ENCODE measurements at places on chromosomes 16 and 17.

DNA sequence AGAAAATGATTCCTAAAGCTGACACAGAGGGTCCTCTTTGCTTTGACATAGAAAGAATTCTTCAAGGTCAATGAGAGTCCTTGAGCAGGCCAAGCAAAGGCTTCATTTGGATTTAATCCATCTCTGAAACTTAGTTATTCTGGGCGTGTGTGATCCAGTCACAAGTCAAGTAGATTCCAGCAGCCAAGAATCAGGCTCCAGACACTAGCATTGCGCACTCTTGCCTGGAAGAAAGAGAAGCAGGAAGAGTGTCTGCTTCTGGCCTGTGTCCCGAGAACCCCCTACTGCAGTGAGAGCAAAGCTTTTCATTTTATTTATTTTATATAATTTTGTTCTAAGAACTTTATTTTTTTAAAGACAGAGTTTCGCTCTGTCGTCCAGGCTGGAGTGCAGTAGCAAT is 88.2 kb upstream of the CACNG5 start:
- H3K27me3 ChIP-seq: no peaks in the 10 kb centered on the region
- no peak for DNase-seq
- no peak overlapping the region for H3K27ac ChIP-seq
- no peak overlapping the region for H3K4me3 ChIP-seq
- H3K4me1 ChIP-seq: no peaks in the 10 kb centered on the region

GRCh38 chr17:68085771-68086381 is 50.3 kb downstream of the KPNA2 start:
- no peak overlapping the region for H3K27ac ChIP-seq
- H3K27me3 ChIP-seq: no peaks in the 10 kb centered on the region
- H3K4me3 ChIP-seq: no peak overlapping the region
- H3K36me3 ChIP-seq: no peaks in the 10 kb centered on the region
- peaks cover 30% of the 10 kb centered on the region for H3K4me1 ChIP-seq
- DNase-seq: peak; percentile 22

DNA sequence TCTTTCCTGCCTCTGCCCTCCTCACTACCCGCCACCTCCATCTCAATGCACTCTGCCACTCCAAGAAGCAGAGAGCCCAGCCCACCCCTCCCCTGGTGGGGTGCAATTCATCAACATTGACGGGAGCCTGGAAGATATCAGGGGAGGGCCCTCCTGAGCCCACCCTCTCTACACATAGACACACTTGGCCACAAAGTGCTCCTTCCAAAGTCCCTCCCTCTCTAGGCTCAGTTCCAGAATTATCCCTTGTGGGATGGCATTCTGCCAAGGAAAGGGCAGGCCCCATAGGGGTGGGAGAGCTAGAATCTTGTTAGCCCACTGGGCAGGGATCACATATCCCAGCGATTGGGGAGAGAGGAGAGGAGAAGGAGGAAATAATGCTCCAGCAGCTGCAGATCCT is 66.2 kb downstream of the TMEM132E start:
- peaks cover 13% of the 10 kb centered on the region for H3K27me3 ChIP-seq
- H3K4me3 ChIP-seq: no peak overlapping the region
- H3K4me1 ChIP-seq: no peaks in the 10 kb centered on the region
- no peak for DNase-seq

DNA sequence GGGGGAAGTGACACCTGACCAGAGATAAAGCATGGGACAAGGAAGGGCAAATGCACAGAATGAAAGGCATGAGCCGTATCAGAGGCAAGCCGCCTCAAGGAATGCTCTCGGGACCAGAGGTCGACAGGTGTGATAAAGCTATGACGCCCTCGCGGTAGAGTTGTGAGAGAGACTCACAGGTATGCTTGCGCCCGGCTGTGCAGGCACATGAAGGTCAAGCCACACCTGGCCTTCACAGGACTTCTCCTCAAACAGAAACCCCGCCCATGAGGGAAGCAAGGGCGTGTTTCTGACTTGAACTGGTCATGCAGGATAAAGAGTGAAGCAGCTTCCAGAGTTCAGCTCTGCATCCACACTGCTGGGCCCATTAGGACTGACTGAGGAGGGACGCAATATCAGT is 7.8 kb downstream of the NCBP3 start:
- peaks cover 10% of the 10 kb centered on the region for H3K4me1 ChIP-seq
- H3K27me3 ChIP-seq: no peaks in the 10 kb centered on the region
- no peak for DNase-seq
- H3K4me3 ChIP-seq: no peak overlapping the region

DNA sequence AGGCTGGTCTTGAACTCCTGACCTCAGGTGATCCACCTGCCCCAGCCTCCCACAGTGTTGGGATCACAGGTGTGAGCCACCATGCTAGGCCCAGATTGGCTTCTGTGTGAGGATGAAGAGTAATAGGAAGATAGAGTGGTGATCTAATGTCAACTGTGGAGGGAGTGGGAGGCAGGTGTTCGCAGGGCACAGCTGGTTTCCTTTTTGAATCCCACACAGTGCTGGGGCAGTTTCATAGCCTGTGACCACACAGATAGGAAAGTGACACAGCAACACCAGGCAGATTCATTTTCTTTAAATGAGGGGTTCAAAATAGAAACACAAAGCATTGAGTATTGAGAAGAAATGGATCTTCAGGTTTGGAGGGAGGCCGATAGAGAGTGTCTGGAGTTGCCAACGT is 540.3 kb downstream of the WWOX start:
- no peak overlapping the region for H3K4me3 ChIP-seq
- H3K4me1 ChIP-seq: peaks cover 5% of the 10 kb centered on the region
- peaks cover 1% of the 10 kb centered on the region for H3K36me3 ChIP-seq
- peak; percentile 45 for DNase-seq

DNA sequence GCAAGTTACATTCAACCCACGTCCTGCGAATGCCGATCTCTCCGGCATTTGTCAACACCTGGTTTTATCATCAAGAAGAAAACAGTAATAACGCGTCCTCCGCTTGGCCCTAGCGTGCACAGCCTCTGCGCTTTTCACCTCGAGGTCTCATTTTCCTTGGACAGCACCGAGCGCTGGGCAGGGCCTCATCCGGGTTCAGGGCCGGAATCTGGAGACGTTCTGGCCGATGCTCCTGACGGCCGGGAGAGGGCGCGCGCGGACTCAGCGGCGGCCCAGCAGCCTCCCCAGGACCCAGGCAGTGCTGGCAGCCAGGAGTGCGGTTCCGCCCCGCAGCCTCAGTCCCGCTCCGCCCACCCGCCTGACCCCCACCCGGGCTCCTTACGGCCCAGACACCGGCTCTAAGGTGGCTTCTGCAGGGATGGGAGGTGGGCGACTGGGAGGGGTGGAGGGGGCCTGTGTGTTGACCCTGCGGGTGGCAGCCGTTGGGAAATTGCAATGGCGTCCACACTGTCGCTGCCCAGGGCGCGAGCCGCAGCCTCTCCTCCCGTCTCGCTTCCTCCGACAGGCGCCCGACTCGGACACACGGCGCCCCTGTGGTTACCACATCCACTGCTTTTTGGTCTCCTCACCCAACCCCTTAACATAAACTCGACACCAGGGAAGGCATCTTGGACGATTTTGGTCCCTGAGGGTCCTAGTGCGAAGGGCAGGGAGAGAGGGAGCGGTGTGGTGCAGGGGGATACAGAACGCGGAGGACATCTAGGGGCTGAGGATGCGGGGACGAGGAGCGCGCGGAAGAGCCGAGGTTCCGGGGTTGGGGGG is 7.4 kb upstream of the FLYWCH1 start:
- peak overlapping the region; percentile 97 for H3K4me3 ChIP-seq
- H3K27ac ChIP-seq: peak overlapping the region; percentile 85
- peaks cover 16% of the 10 kb centered on the region for H3K4me1 ChIP-seq

GRCh38 chr17:82267575-82268379 is 5.7 kb downstream of the CSNK1D start:
- H3K27ac ChIP-seq: peak overlapping the region; percentile 84
- peak overlapping the region; percentile 32 for H3K4me3 ChIP-seq
- no peaks in the 10 kb centered on the region for H3K27me3 ChIP-seq
- DNase-seq: peak; percentile 73
- peaks cover 71% of the 10 kb centered on the region for H3K4me1 ChIP-seq

DNA sequence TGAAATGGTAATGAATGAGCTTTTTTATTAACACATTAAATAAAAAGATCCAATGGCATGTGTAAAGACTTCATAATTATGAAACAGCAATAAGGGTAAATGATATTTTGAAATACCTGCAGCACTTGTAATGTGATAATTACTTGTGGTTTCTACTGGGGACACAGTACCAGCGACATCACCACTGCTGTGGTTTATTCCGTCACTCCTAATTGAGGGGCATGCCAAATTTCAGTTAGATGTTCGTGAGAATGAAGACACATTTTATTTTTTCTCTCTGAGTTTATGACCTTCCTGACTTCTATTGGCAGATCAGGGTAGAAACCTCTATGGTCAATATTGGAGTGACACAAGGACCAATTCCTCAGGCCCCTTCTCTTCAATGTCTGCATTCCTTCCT is 131.9 kb upstream of the XYLT1 start:
- peaks cover 17% of the 10 kb centered on the region for H3K27me3 ChIP-seq
- DNase-seq: no peak
- no peaks in the 10 kb centered on the region for H3K36me3 ChIP-seq
- H3K4me1 ChIP-seq: peaks cover 10% of the 10 kb centered on the region
- no peak overlapping the region for H3K27ac ChIP-seq

DNA sequence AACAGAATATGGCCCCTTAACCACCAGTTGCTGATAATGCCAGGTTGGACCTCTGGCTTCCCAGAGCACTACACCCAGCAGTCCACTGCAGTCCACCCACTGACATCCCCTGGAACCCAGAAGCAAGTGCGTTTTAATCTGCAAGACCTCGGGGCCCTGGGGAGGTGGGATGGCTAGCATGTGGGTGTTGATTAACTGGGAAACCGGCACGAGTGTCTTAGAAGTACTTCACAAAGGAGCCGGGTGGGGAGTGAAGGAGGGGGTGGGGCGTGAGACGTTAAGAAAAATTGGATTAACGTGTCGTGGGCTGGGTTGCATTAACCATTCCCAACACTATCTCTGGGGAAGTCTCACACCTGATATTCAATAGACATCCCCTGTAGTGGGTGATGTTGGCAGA is 6.1 kb upstream of the HIC1 start:
- peaks cover 7% of the 10 kb centered on the region for H3K27me3 ChIP-seq
- peak overlapping the region; percentile 71 for H3K4me3 ChIP-seq
- peaks cover 25% of the 10 kb centered on the region for H3K4me1 ChIP-seq

DNA sequence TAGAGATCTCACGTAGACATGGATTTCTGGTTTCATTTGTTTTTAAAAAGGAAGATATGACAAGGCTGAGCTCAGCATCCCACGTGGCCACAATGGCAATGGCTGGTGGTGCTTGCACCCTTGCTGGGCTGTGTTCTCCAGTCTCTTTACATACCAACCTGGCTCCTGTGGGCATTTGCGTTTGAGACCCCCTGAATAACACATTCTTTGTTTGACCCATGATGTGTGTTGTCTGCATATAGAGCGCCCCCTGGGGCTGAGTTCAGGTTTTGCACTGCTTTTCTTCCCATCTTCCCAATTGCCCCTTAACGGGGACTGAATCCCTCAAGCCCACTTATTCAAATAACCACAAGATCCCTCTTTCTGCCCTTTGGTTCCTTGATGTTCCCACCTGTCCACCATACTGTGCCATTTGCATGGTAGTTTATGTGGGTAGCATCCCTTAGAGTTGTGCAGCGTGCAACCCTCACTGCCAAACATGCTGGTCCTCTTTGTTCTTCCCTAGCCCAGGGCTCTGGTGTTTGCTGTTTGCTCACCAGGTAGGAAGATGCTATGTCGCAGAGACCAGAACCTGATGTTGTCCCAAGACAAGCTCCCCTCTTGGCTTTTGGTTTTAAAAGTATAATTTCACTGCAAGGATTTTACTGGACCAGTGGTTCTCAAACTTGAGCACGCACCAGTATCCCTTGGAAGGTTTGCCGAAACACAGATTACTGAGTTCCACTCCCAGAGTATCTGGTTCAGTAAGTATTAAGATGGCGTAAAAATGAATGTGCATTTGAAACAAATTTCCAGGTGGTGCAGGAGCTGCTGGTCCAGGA is 38.5 kb upstream of the NKD1 start:
- H3K4me3 ChIP-seq: no peak overlapping the region
- peak; percentile 66 for DNase-seq
- H3K27me3 ChIP-seq: no peaks in the 10 kb centered on the region
- no peak overlapping the region for H3K27ac ChIP-seq
- no peaks in the 10 kb centered on the region for H3K36me3 ChIP-seq

GRCh38 chr17:31392856-31393748 is 1.6 kb downstream of the RAB11FIP4 start:
- H3K36me3 ChIP-seq: no peaks in the 10 kb centered on the region
- no peak overlapping the region for H3K27ac ChIP-seq
- no peaks in the 10 kb centered on the region for H3K4me1 ChIP-seq
- peaks cover 42% of the 10 kb centered on the region for H3K27me3 ChIP-seq
- H3K4me3 ChIP-seq: no peak overlapping the region

DNA sequence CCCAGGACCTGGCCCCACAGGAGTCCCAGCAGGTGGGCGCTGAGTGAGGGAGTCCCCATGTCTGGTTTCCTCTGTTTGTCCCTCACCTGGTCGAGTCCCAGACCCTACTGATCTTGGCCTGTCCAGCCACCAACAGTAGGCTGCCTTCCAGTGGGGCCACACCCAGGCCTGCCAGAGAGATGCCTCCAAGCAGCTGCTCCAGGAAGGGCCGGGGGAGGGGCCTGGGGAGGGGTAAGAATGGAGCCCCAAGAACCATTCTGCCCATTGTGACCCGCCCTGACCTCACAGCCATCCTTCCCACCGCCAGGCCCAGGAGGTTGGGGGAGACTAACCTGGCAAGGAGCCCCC is 736 bp downstream of the SPATA20 start:
- H3K4me3 ChIP-seq: peak overlapping the region; percentile 71
- H3K4me1 ChIP-seq: peaks cover 3% of the 10 kb centered on the region
- DNase-seq: no peak
- H3K36me3 ChIP-seq: no peaks in the 10 kb centered on the region

- DNase-seq: no peak
- no peak overlapping the region for H3K4me3 ChIP-seq
- H3K27ac ChIP-seq: no peak overlapping the region
- H3K27me3 ChIP-seq: peaks cover 35% of the 10 kb centered on the region
- H3K4me1 ChIP-seq: peaks cover 9% of the 10 kb centered on the region
These were observed 8.9 kb downstream of the ALOX15 start for GRCh38 chr17:4632581-4632920.

GRCh38 chr16:9286930-9287329 is 195.5 kb downstream of the HAPSTR1 start:
- H3K36me3 ChIP-seq: no peaks in the 10 kb centered on the region
- no peaks in the 10 kb centered on the region for H3K4me1 ChIP-seq
- H3K27ac ChIP-seq: no peak overlapping the region
- DNase-seq: no peak
- no peak overlapping the region for H3K4me3 ChIP-seq

- H3K4me3 ChIP-seq: no peak overlapping the region
- no peak for DNase-seq
- H3K27me3 ChIP-seq: peaks cover 7% of the 10 kb centered on the region
- no peaks in the 10 kb centered on the region for H3K4me1 ChIP-seq
- no peaks in the 10 kb centered on the region for H3K36me3 ChIP-seq
These were observed 14.8 kb downstream of the COX6A2 start for GRCh38 chr16:31413381-31413780.

- H3K4me3 ChIP-seq: peak overlapping the region; percentile 47
- peak overlapping the region; percentile 77 for H3K27ac ChIP-seq
- H3K36me3 ChIP-seq: peaks cover 38% of the 10 kb centered on the region
- peak; percentile 90 for DNase-seq
These were observed 2.9 kb upstream of the TTYH2 start for GRCh38 chr17:74210191-74211140.
